ENCODE measurements at places on chromosomes 11 and 22.

- DNase-seq = peak; percentile 70
Observed at GRCh38 chr22:45903355-45904135, 73.4 kb downstream of the WNT7B start.

DNA sequence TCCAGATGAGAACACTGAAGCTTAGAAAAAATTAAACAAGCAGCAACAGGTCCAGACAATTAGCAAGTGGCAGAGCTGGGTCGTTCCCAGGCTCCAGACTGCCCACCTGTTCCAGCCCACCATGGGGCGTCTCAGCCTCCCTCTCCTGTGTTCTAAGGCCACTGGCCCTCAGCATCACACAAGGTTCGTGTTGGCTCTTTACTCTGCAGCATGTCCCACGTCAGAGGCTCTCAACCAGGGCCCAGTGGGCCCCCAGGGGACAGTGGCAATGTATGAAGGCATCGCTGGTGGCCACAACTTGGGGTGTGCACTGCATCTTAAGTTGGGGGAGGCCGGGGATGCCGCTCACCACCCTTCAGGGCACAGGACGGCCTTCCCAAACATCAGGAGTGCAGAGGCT is 6.2 kb downstream of the PDGFB start:
- no peak for DNase-seq

DNA sequence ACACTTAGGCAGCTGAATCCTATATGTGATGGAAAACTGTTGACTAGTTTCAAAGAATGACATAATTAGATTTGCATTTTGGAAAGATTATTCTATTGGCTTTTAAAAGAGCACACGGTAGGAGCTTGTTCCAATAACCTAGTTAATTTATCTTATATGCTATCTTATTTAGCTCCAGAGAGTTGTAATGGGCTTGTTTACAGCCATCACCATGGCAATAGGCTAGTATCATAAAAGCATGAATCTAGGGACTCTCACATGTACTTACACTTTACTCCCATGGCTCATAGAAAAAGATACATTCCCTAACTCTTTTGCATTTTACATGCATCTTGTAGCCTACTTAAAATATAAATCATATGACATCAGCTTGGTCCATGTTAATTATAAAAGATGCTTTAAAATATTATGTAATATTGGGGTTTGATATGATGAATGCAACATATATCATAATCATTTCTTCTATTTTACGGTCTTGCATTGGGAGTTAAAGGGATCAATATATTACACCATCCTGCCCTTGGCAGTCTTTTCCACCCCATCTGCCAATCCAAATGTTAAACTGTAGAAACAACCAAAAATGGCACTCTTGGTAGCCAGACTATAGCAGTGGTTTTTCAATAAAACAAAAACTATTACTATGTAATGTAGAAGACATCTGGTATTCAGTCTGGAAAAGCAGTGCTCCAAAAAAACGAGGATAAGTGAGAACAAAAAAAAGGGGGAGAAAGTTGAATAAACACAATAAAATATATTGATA is 2254.0 kb downstream of the LRRC4C start:
- no peak for DNase-seq

DNA sequence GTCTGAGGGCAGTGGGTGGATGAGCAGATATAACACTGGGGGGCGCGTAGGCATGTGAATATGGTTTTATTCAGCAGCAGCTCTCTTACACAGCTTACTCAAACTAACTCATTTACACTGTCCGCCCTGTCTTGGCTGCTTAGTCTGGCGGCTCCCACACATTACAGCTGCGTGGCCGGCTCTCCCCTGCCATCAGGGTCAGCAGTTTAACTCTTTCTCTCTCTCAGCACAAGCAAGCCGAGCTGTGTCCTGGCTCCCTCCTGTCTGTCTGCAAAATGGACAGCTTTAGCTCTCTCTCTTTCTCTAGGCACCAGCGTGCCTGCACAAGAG is 1310.1 kb upstream of the RAG2 start:
- no peak for DNase-seq

All from choroid plexus epithelial cell (primary cell).